ENCODE measurements at places on chromosomes 1 and 21.

- DNase-seq: peak; percentile 81
Observed at GRCh38 chr1:155050560-155051341, at the start of gene ADAM15. Gene ADAM15, plus strand, starts transcription at chr1:155051316. Its CDS starts 71 bp downstream, at chr1:155051387.

GRCh38 chr1:40701684-40702083 lies 10.2 kb downstream of the NFYC start:
- DNase-seq: no peak

- no peak for DNase-seq
Observed at GRCh38 chr1:169860187-169860586, 33.5 kb downstream of the SCYL3 start.

DNA sequence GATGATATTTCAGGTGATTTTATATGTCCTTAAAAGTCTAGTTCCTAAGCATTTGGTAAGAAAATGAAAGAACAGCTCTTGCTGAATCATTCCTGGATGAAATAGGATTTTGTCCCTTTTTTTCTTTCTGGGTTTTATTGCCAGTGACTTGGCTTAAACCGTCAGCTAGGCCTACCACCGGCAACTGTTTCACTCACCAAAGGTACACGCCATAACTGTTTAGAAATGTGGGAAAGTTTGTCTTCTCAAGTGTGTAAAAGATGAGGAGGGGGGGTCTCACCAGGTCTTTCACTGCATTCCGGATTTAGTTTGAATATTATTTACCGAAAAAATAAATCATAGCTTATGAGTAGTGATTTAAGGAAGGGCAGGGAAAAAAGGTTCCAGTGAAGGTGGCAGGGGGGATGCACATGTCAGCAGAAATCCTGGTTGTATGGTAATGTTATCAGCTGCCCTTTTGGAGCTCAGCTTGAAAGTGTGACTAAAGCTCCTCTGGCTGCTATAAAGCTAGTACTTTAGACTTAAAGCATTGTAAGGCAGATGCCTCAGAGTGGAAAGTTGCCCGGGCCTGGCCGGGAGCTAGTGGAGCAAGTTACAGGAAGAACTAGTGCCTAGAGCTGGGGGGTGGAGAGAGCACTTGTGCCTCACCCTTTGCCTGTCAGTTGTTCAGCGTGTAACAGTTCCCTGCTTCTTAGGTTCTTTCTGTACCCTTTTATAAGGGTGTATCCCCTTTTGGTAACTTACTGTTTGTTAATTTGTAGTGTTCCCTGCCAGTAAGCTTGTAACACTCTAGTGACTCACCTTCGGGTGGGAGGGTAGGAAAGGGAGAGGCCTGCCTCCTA lies 3.1 kb downstream of the ATP1A1 start:
- peak; percentile 29 for DNase-seq

GRCh38 chr1:42155362-42155761 lies 2.2 kb downstream of the GUCA2B start:
- DNase-seq: no peak

GRCh38 chr21:20996421-20997310 lies 1.5 kb upstream of the NCAM2 start:
- no peak for DNase-seq

DNA sequence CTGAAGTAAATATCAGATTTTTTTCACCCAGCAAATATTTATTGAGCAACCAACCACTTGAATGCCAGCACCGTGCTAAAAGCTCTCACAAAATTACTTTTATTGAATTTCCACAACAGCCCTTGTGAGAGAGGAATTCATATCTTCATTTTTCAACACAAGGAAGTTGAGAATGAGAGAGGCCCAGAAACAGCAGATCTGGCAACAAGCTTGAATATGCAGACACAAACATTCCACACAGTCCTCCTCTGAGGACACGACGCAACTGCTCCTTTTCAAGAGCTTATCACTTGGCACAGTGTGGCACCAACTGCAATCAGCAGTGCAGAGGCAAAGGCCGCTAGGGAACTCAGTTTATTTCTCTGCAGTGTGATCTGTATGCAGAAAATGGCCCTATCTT lies 32.2 kb upstream of the IFNAR2 start:
- DNase-seq: no peak

Measured in T-helper 1 cell (primary cell).